ELR (cell line): ENCODE measurements at places on chromosomes 4 and X.

DNA sequence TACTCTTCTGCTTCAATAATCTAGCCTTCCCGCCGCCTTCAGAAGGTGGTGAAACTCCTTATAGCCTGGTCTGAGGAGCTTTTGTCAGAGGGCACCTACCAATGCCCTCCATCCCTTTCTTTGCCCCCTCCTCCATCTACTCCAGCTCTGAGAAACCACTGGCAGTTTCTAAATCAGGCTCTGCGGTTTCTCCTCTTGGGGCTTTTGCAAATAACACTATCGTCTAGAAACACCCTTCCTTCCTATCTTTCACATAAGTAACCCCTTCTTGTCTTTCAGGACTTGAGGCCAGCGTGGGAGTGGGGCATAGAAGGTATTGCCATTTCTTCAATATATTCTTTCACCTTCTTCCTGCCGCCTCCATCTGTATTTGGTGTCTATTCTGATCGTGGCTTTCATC lies 1.2 kb upstream of the EFHC2 start:
- no peak for DNase-seq

GRCh38 chrX:1833656-1834360 lies 218.9 kb downstream of the ASMT start:
- no peak for DNase-seq

DNA sequence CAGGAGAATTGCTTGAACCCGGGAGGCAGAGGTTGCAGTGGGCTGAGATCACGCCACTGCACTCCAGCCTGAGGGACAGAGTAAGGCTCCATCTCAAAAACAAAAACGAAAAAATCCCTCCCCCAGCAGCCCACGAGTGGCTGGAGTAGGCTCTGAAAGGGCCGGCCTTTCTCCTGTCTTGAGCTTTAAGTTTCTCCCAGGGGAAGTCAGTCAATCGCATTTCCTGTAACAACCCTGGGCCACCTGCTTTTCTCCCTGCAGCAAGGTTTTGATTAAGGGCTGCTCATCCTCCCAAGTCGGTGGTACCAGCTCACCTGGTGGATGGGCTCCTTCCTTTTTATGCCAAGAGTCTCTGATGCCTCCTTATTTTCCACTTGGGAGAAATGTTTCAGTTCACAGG lies 2.0 kb upstream of the NYX start:
- no peak for DNase-seq

GRCh38 chr4:62865261-62865660 lies 1544.0 kb downstream of the TECRL start:
- DNase-seq, result no peak

- no peak for DNase-seq
Measured at GRCh38 chr4:83118869-83119268, 4.3 kb upstream of the PLAC8 start.

- peak; percentile 64 for DNase-seq
Measured at GRCh38 chrX:12955882-12956703, 18.8 kb upstream of the TMSB4X start.

DNA sequence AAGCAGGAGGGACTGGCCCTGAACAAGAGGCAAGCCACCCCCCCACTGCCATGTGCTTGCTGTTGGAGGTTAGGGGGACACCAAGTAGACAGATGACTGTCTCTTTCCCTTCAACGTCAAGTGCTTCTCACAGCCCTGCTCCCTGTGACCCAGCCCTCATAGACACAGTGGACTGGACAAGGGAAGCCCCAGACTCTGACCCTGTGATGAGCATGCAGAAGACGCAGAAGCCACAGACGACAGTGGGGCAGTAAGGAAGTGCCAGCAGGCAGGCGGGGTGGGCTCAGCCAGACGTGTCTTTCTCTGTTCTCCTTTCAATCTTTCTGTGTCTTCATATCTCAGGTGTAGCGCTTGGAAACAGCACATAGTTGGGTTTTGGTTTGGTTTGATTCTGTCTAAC lies 2.4 kb upstream of the L1CAM start:
- DNase-seq, result no peak

DNA sequence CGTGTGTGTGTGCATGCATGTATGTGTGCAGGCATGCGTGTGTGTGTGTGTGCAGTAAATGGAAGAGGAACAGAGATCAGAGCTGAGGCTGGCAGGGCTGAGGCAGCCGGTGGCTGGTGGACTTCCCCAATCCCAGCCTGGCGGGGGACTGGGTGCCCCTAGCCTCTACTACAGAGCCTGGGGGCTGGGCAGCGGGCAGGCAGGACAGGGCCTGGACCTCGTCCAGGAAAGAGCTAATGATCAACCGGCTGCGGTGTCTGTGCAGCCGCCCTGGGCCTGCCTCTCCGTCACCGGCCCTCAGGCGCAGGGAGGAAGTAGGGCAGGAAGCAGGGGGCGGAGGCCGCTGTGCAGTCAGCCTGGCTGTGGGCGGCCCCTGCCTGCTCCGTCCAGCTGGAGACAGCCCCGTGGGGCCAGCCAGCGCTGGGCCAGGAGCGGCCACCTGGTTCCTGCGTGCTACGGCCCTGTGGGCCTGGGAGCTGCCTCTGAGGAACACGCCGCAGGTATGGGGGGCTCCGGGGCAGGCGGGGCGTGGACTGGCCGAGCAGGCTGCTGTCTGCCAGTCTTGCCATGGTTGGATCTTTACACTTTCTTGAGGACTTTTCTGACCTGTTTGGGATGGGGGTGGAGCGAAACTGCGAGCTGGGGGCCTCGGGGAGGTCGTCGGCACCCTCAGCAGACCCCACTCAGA lies at the start of gene SH3TC1:
Gene SH3TC1 (plus strand): TSS at position 385 of the 688 bp plus-strand sequence. CDS start 5,905 bp downstream, outside the sequence.
- peak; percentile 92 for DNase-seq

- peak; percentile 37 for DNase-seq
Measured at GRCh38 chrX:63506320-63506719, 155.2 kb upstream of the SPIN4 start.

DNA sequence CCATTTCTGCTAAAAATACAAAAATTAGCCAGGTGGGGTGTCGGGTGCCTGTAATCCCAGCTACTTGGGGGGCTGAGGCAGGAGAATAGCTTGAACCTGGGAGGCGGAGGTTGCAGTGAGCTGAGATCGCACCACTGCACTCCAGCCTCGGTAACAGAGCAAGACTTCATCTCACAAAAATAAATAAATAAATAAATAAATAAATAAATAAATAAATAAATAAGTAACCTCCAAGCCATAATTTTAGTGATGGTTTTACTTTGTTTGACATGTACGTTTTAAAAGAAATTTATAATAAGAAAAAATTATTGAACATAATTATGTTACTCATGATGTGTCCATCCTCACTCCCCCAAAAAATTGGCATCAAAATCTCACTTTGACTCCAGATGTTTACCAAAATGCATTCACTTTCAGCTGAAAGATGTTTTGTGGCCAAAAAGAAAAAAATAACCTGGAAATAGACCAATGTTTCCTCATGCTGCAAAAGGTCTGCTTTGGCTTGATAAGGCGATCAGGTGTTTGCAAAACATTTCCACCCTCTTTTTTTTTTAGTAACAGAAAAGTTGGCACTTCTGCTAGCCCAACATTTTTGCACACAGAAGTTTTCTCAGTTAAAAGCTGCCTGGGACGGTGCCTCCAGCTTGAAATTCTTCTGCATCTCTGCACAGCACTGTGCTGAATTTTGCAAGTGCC lies 42.2 kb upstream of the DHRSX start:
- DNase-seq, result no peak

GRCh38 chr4:48033825-48034413 lies 17.3 kb downstream of the NIPAL1 start:
- peak; percentile 64 for DNase-seq
